ENCODE measurements at places on chromosomes 7 and 10. TPM values are rescaled to one million over a fixed set of nuclear protein-coding genes. Genes with fewer than 3 reads are reported as not detected.

GRCh38 chr7:125484755-125485154 lies 555.1 kb upstream of the POT1 start:
- no peak for DNase-seq
- H3K4me1 ChIP-seq: no peaks in the 10 kb centered on the region
- H3K27me3 ChIP-seq: no peaks in the 10 kb centered on the region
- H3K27ac ChIP-seq: no peak overlapping the region
- no peaks in the 10 kb centered on the region for H3K36me3 ChIP-seq

DNA sequence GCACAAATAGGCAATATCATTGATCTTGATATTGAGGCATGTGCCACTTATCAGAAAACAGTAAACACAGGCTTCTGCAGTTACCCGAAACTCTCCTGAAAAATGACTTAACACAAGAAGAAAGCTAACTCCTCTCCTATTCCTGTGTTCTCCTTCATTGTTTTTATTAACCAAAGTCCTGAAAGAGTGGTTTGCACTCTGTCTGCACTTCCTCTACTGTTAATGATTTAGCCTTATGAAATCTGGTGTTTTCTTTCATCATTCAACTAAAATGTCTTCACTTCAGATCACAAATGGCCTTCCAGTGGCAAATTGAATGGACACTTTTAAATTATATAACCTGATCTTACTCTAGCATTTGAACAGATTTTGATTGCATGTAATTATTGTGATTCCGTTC lies 630.6 kb upstream of the PHF14 start:
- H3K4me1 ChIP-seq: no peaks in the 10 kb centered on the region
- no peaks in the 10 kb centered on the region for H3K27me3 ChIP-seq
- H3K36me3 ChIP-seq: no peaks in the 10 kb centered on the region
- H3K4me3 ChIP-seq: no peak overlapping the region

- no peak for DNase-seq
- no peaks in the 10 kb centered on the region for H3K27me3 ChIP-seq
- no peak overlapping the region for H3K4me3 ChIP-seq
- no peaks in the 10 kb centered on the region for H3K36me3 ChIP-seq
- no peak overlapping the region for H3K27ac ChIP-seq
Observed at GRCh38 chr7:131241386-131241785, 86.3 kb upstream of the MKLN1 start.

- H3K27me3 ChIP-seq: no peaks in the 10 kb centered on the region
- no peak for DNase-seq
- H3K27ac ChIP-seq: no peak overlapping the region
Observed at GRCh38 chr7:116334555-116334954, 124.2 kb downstream of the TES start.

Gene MCM10
- 30.7 TPM for total RNA-seq

Gene GPR26
- 0.03 TPM for total RNA-seq
